ENCODE measurements at places on chromosomes 2 and 18.

GRCh38 chr18:5302606-5303005, 7.1 kb upstream of the ZBTB14 start:
- DNase-seq = no peak

DNA sequence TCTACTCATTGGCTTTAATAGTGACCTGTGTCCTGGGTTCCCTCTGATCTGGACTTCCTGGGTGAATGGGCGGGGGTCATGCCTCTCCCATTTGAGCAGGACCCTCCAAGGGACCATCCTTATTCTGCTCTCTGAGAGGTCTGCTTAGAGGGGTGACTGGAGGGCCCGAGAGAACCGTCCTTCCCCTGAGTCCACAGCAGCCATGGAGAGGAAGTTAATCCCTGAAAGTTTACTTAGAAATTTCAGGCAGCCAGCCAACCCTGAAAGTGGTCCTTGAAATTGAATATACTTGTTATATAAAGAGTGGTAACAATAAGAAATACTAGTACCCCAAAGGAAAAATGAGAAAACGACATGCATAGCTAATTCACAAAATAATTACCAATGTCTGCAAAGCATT, 226.1 kb downstream of the DYSF start:
- DNase-seq = no peak

- DNase-seq = peak; percentile 59
These were observed 104.4 kb upstream of the SALL3 start for GRCh38 chr18:78875016-78875777.

DNA sequence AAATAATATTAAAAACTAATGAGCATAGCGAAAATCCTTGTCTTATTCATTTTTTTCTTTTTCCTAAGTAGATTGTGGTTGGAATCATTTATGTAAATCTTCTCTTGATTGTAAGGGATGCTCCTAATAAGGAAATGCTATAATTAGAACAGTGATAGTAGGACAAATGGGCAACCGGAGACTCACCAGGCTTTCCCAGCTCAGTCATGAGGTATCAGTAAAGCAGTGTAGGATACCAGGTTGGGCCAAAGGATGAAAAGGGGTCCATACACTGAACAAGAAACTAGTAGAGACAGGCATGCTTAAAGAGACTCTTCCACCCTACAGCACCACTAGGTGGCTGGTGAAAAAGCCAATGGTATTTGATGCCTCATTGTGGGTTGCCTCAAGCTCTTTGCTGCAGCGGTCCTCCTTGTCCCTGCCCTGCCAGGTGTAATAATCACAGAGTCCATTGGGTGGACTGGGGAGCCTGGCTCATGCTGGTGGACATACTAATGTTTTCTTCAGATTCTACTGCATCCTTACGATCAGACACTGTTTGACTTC, 71.4 kb upstream of the FAM98A start:
- peak; percentile 51 for DNase-seq

GRCh38 chr18:47873625-47874024, 56.8 kb downstream of the SMAD2 start:
- no peak for DNase-seq

DNA sequence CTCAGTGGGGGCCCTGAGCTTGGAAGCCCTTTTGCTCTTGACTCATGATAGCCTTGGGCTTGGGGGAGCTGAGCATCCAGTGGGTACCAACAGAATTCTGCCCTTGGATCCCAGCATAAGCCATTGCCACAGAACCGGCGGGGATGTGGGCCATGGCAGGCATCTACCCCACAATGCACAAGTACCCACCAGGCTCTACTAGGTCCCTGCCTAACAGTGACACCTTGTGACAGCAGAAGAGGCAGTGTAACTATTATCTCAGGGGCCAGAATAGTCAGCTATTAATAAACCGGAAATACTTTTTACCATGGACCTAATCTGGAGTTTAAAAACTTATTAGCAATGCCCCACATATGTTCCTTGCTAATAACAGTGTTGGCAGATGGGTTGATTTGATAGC, 397.2 kb downstream of the TMEM182 start:
- no peak for DNase-seq

DNA sequence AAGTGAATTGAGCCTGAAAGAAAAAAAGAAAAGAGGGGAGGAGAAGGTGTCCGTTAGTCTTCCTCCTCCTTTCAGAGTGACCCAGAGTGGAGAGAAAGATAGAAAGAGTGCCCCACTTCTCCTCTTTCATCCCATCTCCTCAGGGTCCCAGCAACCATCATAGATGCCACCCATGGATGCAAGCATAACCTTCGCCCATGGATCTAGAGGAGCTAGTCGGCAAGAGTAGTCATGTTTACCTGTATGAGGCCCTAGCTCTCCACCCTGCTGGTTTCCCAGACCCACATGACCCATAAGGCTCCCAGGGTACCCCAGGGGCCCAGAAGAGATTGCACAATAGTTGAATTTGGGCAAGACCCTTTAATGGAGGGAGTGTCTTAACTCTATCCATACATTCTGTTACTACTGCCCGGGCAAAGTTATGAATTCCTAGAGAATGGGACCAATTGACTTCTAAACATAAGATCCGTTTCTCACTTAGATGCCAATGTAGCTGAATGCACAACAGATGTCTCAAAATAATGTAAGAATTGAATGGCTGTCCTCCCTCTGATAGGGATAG, 56.1 kb upstream of the CDCA7 start:
- DNase-seq = no peak

GRCh38 chr18:24843123-24843522, 382.7 kb downstream of the HRH4 start:
- DNase-seq = no peak

GRCh38 chr2:173749315-173749714, 215.9 kb downstream of the SP3 start:
- no peak for DNase-seq

- DNase-seq = no peak
These were observed 141.7 kb downstream of the DIS3L2 start for GRCh38 chr2:232103140-232103737.

DNA sequence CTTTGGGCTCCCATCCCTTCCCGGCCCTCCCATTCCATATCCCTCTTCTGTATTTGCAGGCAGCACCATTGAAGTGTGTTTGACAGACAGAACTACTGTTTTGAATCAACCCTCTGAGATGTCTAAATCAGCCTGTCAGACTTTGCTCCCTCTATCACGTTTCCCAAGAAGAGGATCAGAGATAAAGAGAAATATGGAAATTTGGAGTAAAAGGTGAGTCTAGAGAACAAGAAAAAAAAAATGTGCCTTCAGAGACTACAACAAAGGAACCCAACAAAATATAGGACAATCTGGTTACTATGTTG, 133.4 kb upstream of the NCK2 start:
- no peak for DNase-seq

- DNase-seq = no peak
These were observed 77.0 kb upstream of the TMEM200C start for GRCh38 chr18:5972298-5972697.

GRCh38 chr18:44988821-44989587, 308.3 kb downstream of the SETBP1 start:
- no peak for DNase-seq

GRCh38 chr2:236526455-236527158, 43.0 kb upstream of the ACKR3 start:
- DNase-seq = no peak

GRCh38 chr2:148599109-148599991, 45.2 kb upstream of the EPC2 start:
- no peak for DNase-seq

DNA sequence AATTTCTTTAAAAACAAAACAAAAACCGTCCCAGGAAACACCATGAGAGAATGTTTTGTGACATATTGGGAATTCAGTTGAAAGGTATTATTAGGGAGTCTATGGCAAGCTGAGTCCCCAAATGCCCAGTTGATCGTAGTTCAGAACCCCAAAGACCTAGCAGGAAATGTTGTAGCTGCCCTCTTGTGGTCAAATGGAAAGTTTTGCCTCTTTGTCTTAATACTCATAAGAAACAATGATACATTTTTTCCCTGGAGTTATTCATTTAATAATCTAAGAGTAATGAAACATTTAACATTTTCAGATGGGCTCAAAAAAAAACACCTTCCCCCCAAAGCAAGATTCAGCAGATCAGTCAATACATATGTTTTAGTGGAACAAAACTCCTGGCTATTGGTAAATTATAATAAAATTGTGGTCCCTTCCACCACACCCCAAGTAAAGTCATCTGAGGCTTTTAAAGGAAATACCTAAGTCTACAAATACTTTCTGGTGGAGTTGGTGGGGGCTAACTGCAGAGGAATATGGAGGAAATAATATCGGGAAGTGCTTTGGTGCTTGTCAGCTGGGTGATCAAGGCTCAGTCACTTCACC, 37.8 kb upstream of the EFEMP1 start:
- peak; percentile 43 for DNase-seq

DNA sequence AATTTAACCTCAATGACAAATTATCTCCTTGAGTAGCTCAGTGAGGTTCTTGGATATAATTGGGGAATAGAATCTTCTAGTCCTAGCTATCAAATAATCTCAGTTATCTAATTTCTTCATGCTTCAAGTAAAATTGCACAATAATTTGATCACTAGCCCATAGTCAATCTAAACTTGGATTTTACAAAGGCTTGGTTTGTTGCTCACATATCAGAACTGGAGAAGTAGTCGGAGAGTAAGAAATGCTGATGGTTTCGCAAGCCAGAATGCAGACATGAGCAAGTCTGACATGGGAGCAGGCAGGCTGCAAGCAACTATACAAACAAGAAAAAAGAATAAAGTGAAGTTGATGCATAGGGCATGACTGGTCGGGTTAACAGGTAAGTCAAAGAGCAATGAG, 11.7 kb upstream of the PDE11A start:
- DNase-seq = no peak

DNA sequence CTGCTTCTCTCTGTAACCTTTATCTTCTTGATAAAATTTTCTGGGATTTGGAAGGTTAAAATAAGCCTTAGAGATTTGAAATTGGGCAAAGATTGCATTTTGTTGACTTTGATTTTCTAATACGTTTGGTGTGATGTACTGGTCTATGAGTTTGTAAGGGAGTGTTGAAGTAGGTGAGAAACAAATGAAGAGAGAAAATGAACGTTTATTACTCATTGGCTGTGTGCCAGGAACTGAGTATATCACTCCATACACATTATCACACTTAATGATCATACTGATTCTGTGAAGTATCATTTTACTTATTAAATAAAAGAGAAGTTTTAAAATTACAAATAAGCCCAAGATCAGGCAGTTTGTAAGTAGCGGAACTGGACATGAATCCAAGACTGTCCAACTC, 795.1 kb upstream of the ZEB2 start:
- no peak for DNase-seq

DNA sequence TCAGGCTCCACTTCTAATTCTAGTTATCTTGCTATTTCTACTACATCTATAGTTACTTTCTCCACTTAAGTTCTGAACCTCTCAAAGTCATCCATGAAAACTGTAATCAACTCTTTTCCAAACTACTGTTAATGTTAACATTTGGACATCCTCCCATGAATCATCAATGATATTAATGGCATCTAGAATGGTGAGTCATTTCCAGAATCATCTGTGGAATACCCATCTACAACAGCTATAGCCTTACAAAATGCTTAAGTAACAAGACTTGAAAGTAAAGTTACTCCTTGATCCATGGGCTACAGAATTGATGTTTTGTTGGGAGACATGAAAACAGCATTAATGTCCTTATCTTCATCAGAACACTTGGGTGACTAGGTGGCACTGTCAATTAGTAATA, 35.4 kb downstream of the BARD1 start:
- no peak for DNase-seq

GRCh38 chr2:29223851-29224692, 108.9 kb downstream of the CLIP4 start:
- DNase-seq = no peak

- no peak for DNase-seq
These were observed 334.8 kb downstream of the CELF4 start for GRCh38 chr18:37230768-37231167.

GRCh38 chr2:119241205-119241532, 17.5 kb downstream of the STEAP3 start:
- no peak for DNase-seq

DNA sequence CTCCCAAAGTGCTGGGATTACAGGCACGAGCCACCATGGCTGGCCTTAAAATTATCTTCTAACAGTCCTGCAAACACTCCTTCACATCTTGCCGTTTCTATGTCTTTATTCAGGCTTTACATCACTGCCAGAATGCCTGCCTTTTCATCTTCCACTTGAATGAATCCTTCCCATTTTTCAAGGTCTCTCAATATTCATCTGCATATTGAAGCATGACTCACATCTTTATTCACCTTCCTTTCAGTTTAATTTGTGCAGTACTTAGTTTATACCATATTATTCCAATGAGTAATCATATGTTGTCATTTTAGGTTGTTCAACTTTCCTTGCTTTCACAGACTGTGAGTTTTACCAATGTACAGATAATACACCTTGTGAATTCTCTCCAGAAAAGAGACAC, 510.1 kb upstream of the PIK3C3 start:
- no peak for DNase-seq

DNA sequence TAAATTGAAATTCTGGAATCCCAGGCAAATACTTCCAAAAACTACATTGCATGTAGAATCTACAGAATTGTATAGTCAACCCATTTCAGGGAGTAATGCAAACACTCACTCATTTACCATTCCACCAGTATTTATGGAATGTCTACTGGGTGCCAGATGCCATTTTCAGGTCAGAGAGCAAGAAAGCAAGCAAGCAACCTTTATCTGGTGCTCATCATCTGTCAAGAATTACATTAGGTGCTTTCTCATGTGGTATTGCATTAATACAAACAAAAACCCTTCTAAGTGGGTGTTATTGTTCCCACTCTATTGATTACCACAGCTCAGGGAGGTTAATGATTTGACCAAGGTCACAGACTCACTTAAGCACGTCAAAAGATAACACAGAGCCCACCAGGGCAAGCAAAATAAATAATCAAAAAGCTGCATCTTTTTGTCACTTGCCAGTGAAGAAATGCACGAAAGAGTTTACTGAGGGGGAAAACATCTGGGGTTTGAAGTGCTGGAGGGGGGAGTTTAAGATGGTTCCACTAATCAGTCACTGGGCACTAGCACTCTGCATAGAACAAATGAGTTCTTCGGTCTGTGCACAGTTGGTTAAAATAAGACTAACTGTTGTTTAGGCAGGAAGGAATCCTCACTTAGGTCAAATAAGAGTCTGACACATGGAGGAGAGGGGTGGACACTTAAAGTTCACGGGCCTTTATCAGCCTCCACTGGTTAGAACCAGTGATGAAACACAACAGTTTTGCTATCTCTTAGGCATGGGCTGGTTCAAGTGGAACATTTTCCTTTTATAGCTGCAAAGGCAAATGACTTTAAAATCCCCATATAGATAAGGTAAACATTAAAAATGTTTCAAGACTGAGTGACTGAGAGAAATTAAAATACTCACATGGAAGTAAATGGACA, 208.8 kb downstream of the CDH2 start:
- DNase-seq = no peak

GRCh38 chr2:213861638-213862037, 549.2 kb upstream of the VWC2L start:
- no peak for DNase-seq

GRCh38 chr2:66439812-66440542, 5.1 kb downstream of the MEIS1 start:
- no peak for DNase-seq

- no peak for DNase-seq
These were observed 29.0 kb upstream of the EPAS1 start for GRCh38 chr2:46268196-46268595.

All from iPS-NIHi11 (cell line).